ENCODE measurements at places on chromosomes 12 and 14. TPM values are rescaled to one million over a fixed set of nuclear protein-coding genes. Genes with fewer than 3 reads are reported as not detected.

DNA sequence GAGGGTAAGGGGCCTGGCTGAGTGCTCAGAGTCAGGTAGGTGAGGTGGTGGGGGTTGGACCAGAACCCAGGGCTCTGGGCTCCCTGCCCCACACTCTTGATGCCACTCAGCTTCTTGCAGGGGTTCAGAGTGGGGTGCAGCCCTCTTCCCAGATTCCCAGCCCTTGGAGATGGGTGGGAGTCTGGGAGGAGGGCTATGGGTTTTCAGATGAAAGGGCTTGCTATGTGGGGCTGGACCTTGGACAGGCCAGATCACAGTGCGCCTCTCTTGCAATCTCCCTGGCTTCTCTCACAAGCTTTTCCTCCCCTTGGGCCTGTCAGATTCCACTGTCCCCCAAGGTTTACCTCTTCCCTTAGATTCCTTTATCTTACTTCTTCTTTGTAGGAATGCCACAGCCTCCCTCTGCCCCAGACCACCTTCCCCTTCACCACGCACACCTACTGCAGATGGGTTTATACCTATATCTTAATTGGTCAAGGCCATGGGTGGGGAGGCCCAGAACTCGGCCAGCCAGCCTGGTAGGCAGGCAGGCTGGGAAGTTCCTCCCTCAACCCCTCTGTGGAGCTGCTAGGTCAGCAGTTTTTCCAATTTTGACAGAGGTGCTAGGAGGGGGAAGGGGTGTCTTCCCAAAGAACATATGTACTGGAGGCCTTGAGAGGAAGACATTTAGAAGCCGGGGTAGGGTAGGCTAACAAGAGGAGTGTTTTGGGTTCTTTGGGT lies 1.4 kb downstream of the NYNRIN start:
- DNase-seq, result no peak

- DNase-seq, result no peak
Measured at GRCh38 chr14:64717870-64718269, 13.6 kb downstream of the PLEKHG3 start.

GRCh38 chr14:49017447-49017846 lies 568.7 kb downstream of the RPS29 start:
- no peak for DNase-seq

- no peak for DNase-seq
Measured at GRCh38 chr14:101034986-101035385, 131.5 kb upstream of the RTL1 start.

GRCh38 chr14:58288106-58288792 lies 10.1 kb upstream of the ARID4A start:
- no peak for DNase-seq

- DNase-seq, result no peak
Measured at GRCh38 chr14:24613241-24613640, 3.8 kb upstream of the GZMH start.

- no peak for DNase-seq
Measured at GRCh38 chr12:131836714-131837397, 8.7 kb downstream of the MMP17 start.

GRCh38 chr12:115129727-115130126 lies 445.8 kb upstream of the TBX3 start:
- no peak for DNase-seq

DNA sequence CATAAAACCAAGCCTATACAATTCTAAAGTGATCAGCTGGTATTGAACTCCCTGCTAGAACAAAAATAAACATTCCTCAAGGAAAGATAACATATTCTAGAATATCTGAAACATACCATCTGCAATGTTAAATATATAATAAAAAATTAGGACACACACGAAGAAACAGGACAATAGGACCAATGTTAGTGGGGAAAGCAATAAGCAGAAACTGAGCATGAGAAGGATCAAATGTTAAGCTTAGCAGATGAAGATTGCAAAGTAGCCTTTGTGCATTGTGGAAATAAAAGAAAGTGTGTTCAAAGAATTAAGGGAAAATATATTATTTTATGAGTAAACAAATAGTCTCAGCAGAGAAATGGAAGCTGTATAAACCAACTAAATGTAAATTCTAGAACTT lies 180.8 kb downstream of the EPS8 start:
- DNase-seq, result no peak

DNA sequence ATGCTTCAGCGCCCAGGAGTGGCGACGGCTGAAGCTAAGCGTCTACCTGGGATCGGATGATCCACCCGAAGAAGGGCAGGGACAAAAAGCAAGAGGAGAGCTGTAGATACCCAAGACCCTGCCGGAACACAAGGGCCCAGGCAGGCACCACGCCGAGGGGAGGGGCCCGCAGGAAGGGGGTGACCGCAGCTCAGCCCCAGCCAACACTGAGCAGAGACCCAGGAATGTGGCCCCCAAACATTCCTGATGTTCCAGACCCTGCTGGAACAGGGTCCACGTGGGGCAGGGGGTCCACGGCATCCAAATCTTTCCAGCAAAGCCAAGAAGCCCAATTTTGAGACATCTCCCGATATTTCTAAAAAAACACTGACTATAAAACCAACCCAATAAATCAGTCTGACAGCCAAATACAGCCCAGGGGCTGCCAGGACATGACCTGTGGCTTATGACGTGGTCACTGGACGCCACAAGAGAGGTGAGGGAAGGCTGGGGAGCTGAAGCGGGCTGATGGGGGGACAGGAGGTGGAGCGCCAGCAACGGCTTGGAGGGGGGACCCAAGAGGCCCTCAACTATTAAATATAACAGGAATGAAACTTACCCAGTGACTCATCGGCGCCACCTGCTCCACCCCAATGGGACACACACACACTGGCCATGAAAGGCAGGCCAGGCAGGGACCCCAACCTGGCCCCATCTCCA lies 58.9 kb downstream of the NCOR2 start:
- DNase-seq, result no peak

- DNase-seq, result no peak
Measured at GRCh38 chr12:108802101-108802961, 55.1 kb downstream of the SSH1 start.

DNA sequence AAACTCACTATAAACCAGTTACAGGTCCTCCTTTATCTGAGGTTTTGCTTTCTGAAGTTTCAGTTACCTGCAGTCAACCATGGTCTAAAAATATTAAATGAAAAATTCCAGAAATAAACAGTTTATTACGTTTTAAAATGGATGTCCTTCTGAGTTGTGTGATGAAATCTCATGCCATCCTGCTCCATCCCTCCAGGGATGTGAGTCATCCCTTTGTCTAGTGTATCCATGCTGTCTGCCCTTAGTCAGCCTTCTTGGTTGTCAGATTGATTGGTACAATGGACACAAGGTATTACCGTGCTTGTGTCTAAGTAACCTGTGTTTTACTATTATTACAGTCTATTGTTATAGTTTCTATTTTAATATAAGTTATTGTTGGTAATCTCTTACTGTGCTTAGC lies 328.3 kb downstream of the APAF1 start:
- no peak for DNase-seq

GRCh38 chr12:124410354-124411175 lies 115.7 kb downstream of the RFLNA start:
- no peak for DNase-seq

DNA sequence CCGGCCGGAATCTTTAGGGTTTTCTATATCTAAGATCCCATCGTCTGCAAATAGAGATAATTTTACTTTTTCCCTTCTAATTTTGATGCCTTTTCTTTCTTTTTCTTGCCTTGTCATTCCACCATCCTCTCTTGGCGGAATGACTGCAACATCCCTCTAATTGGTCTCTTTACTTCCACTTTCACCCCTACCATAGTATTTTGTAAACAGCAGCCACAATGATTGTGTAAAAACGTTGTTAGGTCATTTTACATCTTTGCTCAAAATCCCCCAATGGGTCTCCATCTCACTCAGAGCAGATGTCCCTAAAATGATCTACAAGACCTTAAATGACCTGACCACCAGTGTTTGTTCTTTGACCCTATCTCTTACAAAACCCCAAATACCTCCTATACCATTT lies 80.0 kb upstream of the STAC3 start:
- DNase-seq, result no peak

GRCh38 chr12:95083471-95083870 lies 10.1 kb upstream of the NR2C1 start:
- no peak for DNase-seq

DNA sequence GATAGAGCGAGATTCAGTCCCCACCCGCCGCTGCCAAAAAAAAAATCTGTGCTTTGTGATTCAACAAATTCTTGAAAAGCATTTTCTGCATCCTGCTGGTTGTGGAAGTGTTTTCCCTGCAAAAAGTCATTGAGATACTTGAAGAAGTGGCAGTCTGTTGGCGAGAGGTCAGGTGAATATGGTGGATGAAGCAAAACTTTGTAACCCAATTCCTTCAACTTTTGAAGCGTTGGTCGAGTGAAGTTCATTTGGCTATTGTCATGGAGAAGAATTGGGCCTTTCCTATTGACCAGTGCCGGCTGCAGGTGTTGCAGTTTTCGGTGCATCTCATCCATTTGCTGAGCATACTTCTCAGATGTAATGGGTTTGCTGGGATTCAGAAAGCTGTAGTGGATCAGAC lies 20.9 kb downstream of the SRGAP1 start:
- DNase-seq, result no peak

Gene MYO1H
- 0.33 TPM for polyA plus RNA-seq

Gene OTOGL
- polyA plus RNA-seq, result 0.38 TPM

Gene RAPGEF3
- 11.6 TPM for polyA plus RNA-seq

Gene SERPINA1
- 0.39 TPM for polyA plus RNA-seq

Gene PUS7L
- polyA plus RNA-seq, result 7.0 TPM

Measured in forelimb muscle (tissue), 1 donor.